ENCODE measurements at places on chromosomes 16 and 17.
A peak's percentile ranks its signal among the peaks of the same experiment; 100 is the strongest.

GRCh38 chr16:72927199-72928089 is 120.5 kb downstream of the ZFHX3 start:
- peak; percentile 93 for DNase-seq

- DNase-seq = no peak
These were observed 67.6 kb upstream of the ANKFN1 start for GRCh38 chr17:56085576-56086267.

GRCh38 chr17:80166446-80166845 is 3.4 kb upstream of the CARD14 start:
- peak; percentile 62 for DNase-seq

DNA sequence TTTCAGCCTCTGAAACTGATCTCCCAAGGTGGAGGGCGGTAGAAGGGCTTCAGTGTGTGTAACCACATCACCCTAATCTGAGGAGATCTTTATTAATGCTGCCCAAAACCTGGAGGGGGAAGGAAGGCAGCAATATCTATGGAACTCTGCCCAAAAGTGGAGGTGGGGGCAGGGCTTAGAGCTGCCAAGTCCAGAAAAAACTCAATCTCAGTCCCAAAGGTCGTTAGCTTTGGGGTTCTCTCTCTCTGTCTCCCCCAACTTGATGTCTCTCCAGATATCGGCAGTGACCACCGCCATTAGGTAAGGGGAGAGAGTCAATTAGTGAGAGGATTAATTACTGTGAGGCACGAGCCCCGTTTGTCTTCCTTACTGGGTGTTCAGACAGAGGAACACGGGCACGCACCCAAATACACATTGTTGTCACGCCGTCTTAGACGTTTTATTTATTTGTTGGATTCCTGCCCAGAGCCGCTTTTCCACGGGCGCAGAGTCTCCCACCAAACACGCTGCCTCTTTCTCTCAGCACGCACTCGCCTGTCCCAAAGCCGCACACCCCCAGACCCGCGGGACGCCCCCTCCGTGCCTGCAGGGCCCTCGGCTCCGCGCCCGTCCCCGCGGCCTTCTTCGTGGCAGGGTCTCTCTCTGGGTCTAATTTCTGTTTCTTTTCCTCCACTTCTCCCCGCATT is 5.4 kb upstream of the LHX1 start:
- no peak for DNase-seq

- no peak for DNase-seq
These were observed 356.4 kb upstream of the TOM1L1 start for GRCh38 chr17:54544249-54544648.

GRCh38 chr17:33318241-33318640 is 25.1 kb upstream of the ASIC2 start:
- no peak for DNase-seq

DNA sequence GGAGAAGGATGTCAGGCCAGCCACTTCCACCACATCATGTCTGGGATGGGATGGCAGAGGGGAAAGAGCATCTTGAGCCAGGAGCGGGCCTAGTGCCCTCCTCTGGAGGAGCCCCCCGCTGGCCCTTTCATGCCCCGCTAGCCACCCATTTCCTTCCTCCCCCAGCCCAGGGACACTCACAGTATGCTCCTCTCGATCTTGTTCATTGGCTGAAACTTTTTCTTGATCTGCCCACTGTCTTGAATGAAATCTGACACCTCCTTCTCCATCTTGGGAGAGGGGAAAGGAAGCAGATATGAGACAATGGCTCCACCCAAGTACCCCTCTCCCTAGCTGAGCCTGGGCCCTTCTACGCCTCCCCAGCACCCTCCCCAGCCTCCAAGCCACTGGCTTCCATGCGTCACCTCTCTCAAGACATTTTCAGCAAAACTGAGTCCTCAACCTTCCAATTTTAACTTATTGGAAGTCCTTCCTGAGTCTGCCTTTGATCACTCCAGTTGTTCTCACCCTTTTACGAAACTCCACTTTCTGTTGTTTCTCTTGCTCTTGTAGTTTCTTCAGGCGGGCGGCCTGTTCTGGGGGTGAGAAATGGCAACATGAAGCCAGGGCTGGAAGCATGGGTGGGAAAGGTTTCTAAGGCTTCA is 7.2 kb downstream of the SPAG7 start:
- DNase-seq = no peak

GRCh38 chr17:45247429-45248131 is 14.3 kb downstream of the SPATA32 start:
- peak; percentile 95 for DNase-seq

- DNase-seq = no peak
These were observed 10.1 kb upstream of the PIPOX start for GRCh38 chr17:29032857-29033197.

GRCh38 chr17:19753051-19753509 is 5.0 kb upstream of the ALDH3A1 start:
- peak; percentile 97 for DNase-seq

DNA sequence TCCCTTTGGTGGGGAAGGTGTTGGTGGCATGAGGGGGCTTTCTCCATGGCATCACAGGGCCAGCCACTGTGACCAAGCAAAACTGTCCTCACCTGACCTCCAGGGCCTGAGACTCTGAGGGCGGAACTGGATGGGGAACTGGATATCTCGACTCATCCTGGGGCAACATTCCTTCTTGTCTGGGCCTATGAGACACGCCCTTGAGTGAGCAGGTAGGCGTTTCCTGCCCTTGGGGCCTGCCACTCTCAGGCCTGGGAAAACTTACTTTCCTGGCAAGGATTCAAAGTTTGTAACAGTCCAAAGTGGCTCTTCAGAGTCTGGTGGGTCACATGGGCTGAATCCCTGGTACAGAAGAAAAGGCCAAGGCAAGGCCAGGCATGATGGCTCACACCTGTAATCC is 9.6 kb downstream of the MT1X start:
- peak; percentile 99 for DNase-seq

- no peak for DNase-seq
These were observed 32.0 kb downstream of the CCDC182 start for GRCh38 chr17:57713140-57713539.

DNA sequence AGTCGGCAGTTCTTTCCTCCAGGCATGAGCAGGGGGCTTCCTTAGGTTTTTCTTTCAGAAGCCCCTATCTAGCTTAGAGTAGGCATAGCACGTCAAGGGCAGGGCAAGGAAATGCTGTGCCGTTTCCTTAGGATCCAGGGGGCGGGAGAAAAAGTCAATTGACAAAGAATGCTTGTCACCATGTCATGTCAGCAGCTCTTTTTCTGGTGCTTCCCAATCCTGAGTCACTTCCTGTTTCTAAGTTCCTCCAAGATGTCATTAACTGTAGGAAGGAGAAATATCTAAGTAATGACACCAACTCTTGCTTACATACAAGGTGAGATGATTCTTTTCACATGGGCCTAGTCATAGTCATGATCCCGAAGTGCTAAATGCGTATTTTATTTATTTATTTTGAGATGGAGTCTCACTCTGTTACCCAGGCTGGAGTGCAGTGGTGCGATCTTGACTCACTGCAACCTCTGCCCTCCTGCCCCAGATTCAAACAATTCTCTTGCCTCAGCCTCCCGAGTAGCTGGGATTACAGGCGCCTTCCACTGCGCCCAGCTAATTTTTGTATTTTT is 35.2 kb downstream of the GJC1 start:
- peak; percentile 89 for DNase-seq

DNA sequence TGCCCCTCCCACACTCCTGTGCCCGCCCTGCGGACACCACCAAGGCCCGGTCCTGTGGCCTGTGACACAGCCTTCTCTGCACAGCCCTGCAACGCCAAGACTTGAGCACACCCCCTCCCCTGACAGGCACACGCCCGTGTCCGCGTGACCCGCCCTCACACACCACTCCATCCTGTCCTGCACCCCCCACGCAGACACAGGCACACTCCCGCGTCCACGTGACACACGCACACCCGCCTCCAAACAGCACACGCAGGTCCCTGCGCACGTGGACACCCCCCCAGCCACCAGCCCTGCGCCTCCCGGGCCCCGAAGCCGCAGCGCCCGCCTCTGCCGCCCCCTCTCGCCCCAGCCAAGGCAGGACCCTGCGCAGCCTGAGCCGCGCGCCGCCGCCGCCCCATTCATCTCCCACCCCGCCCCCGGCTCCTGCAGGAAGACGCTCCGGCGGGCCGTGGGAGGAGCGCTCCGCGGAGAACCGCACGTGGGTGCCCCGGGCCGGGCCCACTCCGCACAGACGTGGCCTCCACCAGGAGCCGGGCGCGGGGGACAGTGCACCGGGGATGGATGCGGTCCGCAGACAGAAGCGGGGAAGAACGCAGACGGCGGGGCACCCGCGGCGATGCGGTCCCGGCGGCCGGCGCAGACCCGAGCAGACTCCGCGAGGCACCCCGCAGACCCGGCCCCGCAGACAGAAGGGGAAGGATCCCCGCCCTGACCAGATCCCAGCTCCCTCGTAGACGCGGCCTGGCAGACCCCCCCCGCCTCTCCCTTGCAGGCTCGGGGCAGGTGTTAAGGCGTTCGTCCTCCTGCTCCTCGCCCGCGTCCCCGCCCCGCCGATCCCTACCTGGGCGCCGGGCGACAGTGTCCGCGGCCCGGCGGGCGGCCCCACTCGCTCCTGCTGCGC is 506 bp downstream of the CAMKK1 start:
- peak; percentile 39 for DNase-seq

DNA sequence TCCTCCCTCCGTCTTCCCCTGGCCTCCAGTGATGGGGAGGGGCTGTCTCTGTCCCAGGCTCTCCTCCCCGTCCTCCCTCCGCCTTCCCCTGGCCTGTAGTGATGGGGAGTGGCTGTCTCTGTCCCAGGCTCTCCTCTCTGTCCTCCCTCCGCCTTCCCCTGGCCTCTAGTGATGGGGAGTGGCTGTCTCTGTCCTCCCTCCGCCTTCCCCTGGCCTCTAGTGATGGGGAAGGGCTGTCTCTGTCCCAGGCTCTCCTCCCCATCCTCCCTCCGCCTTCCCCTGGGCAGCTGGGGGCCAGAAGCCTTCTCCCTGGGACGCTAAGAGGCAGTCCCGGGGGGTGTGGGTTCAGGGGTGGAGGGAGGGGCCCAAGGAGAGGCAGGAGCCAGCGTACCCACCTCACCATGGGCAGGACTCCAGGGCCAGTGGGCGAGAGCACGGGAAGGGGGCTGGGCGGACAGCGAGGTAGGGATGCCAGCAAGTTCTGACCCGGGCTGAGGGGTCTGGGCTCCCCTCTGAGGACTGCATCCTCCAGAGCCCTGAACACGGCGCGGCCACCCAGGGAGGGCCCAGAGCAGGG is 14.8 kb downstream of the UTS2R start:
- DNase-seq = no peak

- peak; percentile 10 for DNase-seq
These were observed 2.7 kb upstream of the BHLHA9 start for GRCh38 chr17:1267471-1267943.

DNA sequence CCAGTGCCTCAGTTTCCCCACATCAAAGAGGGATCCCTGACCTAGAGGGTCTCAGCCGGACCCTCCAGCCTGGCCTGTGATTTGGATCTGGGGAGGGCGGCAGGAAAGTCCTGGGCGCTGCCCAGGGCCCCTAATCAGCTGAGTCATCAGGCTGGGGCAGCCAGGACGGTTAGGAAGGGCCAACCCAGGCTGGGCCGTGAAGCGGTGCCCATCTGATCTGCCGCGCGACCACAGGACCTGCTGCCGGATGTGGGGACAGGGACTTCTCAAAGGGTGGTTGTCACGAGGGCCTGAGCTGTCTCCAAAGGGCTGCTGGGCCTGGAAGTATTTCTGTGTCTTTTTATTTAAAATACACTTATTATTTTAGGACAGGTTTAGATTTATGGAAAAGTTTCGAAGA is 4.4 kb downstream of the TPSAB1 start:
- DNase-seq = no peak

- DNase-seq = no peak
These were observed 254.7 kb downstream of the CDH13 start for GRCh38 chr16:82881516-82881915.

- DNase-seq = no peak
These were observed 7.4 kb upstream of the TBX4 start for GRCh38 chr17:61444831-61445230.

DNA sequence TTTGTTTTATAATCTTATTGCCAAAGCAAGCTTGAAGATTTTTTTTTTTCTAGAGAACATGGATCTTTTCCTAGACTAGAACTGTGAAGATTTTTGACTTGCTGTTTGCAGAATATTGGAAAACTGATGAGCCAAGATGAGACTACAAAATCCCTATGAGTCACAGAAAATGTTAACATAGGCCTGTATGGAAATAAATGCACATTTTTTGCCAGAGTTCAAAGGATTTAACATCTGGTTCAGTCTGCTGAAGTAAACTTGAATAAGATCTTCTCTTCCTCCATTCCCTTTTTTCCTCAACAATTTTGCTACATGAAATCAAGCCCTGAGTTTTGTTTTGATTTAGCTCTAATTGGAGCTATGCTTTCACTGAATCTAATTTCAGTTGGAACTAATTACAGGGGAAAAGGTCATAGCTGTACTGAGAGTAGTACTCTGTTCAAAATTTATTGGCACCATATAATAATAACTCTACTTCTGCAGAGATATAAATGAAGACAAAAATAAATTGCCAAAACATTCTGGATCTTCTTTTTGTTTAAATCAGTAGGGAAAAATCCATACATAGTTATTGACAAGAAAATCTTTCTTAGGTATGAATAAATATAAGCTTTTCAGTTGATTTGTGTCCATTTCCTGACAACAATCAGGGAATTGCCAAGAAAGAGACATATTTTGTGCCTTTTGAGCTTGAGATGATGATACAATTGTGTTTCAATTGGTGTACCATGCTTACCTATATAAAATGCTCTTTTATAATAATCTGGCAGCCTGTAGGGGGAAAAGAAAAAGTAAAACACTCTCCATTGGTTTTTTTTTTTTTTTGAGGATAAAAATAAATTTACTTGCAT is 387.5 kb upstream of the GOT2 start:
- DNase-seq = no peak

DNA sequence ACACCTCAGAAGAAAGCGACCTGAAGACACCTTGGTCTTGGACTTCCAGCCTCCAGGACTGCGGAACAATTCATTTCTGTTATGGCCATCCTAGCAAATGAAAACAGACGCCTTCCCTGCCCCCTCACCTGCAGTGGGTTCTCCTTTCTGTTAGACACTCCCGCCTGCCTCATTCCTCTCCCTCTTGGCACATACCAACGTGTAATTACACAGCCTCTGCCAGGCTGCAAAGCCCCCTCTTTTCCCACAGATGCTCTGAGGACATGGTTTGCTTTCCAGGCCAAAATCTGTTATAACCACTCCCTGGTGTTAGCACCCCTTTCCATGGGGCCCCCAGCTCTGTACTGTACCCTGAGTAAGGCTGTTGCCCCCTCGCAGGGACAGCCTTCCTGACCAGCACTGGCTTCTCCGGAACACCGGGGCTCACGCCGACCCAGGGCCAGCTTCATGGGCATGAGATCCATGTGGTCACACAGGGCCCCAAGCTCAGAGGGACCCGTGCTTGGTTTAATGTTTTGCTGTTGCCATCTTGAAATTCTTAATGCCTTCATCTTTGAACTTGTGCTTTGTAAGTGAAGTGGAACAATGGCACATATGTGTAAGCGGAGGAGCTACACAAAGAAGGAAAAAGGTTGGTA is 64.1 kb downstream of the SDK2 start:
- DNase-seq = no peak

DNA sequence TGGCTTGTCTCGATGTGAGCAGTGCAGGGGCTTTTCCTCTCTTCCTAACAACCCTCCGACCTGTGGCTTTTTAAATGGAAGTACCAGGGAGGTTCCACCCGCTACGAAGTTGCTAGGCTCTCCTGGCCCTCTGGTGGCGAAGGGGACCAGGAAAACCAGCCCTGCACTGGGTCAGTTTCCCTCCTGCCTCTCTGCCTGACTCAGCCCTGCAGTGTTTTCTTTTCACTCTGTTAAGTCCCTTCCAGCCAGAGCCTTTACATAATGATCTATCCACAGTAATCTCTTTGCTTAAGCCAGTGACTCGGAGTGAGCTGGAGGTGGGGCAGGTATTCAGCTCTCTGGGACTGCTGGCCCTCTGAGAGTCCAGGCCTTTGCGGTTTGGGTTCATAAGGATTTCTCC is 331.3 kb upstream of the EEF2KMT start:
- DNase-seq = no peak

Measured in epithelial cell of esophagus (primary cell).